ENCODE measurements at places on chromosomes 3 and 15. TPM values are rescaled to one million over a fixed set of nuclear protein-coding genes. Genes with fewer than 3 reads are reported as not detected.
A peak's percentile ranks its signal among the peaks of the same experiment; 100 is the strongest.

DNA sequence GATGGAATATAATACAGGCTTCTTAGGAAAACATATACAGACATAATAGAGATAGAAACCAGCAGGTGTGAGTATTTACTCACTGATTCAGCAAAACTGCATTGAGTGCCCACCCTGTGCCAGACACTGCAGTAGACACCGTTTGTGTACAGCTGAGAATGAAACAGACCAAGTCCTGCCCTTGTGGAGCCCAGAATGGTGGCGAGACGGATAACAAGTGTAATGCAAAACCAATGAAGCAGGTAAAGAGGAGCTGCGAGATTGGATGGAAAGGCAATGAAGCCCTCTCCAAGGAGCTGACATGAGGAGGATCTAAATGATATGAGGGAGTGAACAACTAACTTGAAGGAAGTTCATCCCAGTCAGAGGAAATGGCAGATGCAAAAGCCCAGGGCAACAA is 256.4 kb downstream of the MEX3B start:
- DNase-seq = no peak
- no peak overlapping the region for H3K4me3 ChIP-seq
- H3K36me3 ChIP-seq = no peaks in the 10 kb centered on the region
- no peak overlapping the region for H3K27ac ChIP-seq
- H3K27me3 ChIP-seq = no peaks in the 10 kb centered on the region
- H3K4me1 ChIP-seq = no peaks in the 10 kb centered on the region

- H3K4me1 ChIP-seq = no peaks in the 10 kb centered on the region
- no peak overlapping the region for H3K27ac ChIP-seq
- no peak for DNase-seq
- H3K4me3 ChIP-seq = no peak overlapping the region
- no peaks in the 10 kb centered on the region for H3K36me3 ChIP-seq
- H3K27me3 ChIP-seq = no peaks in the 10 kb centered on the region
Measured at GRCh38 chr3:153896197-153896596, 225.0 kb upstream of the ARHGEF26 start.

Gene GABRR3
- not detected for total RNA-seq

Gene LRRIQ4
- 0.35 TPM for total RNA-seq

GRCh38 chr3:25547943-25548674 is 116.6 kb downstream of the TOP2B start:
- no peak overlapping the region for H3K27ac ChIP-seq
- peaks cover 5% of the 10 kb centered on the region for H3K27me3 ChIP-seq
- H3K4me1 ChIP-seq = no peaks in the 10 kb centered on the region
- no peak overlapping the region for H3K4me3 ChIP-seq

Gene CCR8
- total RNA-seq = 47.6 TPM

GRCh38 chr15:63531586-63531985 is 27.2 kb downstream of the USP3 start:
- no peaks in the 10 kb centered on the region for H3K27me3 ChIP-seq
- peaks cover 14% of the 10 kb centered on the region for H3K36me3 ChIP-seq
- no peak overlapping the region for H3K27ac ChIP-seq
- peaks cover 30% of the 10 kb centered on the region for H3K4me1 ChIP-seq
- no peak overlapping the region for H3K4me3 ChIP-seq

- DNase-seq = no peak
- H3K27ac ChIP-seq = no peak overlapping the region
- no peaks in the 10 kb centered on the region for H3K27me3 ChIP-seq
- no peak overlapping the region for H3K4me3 ChIP-seq
- H3K36me3 ChIP-seq = peaks cover 4% of the 10 kb centered on the region
Measured at GRCh38 chr15:65908876-65909275, 39.6 kb downstream of the RAB11A start.

Gene PLSCR2
- not detected for total RNA-seq

GRCh38 chr3:111828530-111828929 is 30.5 kb upstream of the PHLDB2 start:
- DNase-seq = no peak
- H3K27ac ChIP-seq = no peak overlapping the region
- no peaks in the 10 kb centered on the region for H3K27me3 ChIP-seq
- peaks cover 16% of the 10 kb centered on the region for H3K4me1 ChIP-seq
- H3K4me3 ChIP-seq = no peak overlapping the region

DNA sequence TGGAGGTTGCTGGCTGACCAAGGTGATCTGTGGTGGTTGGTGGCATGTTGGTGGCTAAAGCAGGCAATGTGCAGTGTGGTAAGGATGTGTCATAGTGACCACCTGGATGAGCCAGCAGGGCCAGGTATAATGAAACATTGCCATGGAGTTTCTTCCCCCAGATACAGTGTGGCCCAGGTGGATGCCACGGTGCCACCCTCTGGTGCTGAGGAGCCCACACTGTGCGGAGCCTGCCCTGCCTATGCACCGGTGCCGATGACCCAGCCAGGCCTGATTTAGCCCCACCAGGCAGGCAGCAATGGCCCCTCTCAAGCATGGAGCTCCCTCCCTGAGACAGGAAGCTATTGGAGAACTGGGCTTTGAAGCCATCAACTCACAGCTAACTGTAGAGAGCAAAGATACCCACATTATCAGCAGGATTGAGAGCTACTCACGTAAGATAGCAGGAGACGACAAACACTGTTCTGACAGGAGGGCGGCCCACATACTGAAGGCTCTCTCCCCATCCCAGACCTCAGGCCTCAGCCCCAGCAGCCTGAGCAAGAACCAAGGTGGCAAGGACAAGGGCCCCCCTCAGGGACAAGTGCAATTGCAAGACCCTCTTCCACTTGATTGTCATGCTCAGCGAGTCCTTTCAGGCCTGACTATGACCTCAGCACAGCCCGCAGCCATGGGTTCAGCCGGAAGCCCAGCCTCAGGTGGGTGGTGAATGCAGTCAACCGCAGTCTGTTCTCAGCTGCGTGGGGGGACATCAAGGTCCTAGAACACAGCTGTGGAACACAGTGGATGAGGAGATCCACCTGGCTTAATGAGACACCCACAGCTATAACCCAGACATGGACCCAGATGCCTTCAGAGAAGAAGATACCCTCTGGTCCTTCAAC is 82.8 kb upstream of the CDV3 start:
- no peaks in the 10 kb centered on the region for H3K27me3 ChIP-seq
- peak; percentile 86 for DNase-seq
- peaks cover 60% of the 10 kb centered on the region for H3K4me1 ChIP-seq

GRCh38 chr3:114446600-114446999 is 152.8 kb downstream of the TIGIT start:
- H3K4me3 ChIP-seq = no peak overlapping the region
- H3K27ac ChIP-seq = no peak overlapping the region

DNA sequence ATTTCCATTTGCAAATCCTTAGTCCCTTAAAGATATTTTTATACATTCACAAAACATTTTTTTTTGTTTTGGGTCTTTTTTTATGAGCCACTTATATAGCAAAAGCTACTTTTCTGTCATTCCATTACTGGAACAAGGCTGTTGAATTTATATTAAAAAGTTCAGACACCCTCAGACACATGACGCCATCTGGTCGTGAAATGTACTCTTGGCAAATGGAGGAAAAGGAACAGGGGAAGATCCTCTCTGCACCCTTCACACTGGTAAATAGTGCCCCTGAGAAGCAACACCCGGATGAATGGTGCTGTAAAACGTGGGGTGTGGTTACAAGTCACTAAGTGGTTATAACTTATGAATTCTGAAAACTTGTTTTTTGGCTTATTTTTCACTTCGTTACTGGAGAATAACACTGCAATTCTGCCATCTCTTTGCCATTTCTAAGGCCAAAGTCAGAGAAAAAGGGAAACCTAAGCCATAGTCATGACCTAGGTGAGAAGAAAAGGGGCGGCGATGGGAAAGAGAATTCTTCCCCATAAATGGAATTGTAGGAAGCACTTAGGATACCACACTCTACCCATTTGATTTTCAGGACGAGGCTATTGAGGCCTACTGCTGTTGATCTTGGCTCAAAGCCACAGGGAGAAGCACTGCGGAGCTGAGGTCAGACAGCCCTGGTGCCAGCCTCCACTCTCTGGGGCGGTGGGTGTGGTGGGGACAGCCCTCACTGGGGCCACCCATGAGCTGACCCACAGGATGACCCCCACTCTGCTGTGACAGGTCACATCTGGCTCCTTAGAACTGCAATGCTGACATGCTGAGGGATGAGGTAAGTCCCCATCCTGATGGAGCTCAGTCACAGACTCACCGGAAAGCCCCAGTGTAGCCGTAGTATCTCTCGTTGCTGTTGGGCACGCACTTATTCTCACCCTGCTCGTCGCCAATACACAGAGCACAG is 21.9 kb downstream of the LTF start:
- H3K27ac ChIP-seq = no peak overlapping the region
- peaks cover 28% of the 10 kb centered on the region for H3K4me1 ChIP-seq
- H3K36me3 ChIP-seq = no peaks in the 10 kb centered on the region
- DNase-seq = no peak
- no peak overlapping the region for H3K4me3 ChIP-seq

DNA sequence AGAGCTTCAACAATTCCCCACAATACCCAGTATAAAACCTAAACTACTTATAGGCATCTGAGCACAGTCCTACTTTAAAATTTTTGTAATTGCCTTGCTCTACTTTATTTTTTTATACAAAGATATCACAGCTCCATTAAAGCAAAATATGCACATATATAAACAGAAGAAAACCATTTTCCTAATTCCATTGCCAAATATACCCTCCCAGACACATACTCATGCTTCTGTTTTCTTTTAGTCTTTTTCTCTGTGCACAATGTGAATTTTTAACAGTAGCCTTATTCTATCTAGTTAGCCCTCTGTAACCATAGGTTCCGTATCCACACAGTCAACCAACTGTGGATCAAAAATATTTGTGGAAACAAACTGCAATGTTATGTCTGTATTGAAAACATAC is 260.5 kb downstream of the SCAPER start:
- no peak overlapping the region for H3K4me3 ChIP-seq
- no peak overlapping the region for H3K27ac ChIP-seq
- no peaks in the 10 kb centered on the region for H3K27me3 ChIP-seq
- DNase-seq = no peak

Measured in activated CD8-positive, alpha-beta memory T cell treated with anti-CD3 and anti-CD28 coated beads, Interleukin-2, amount 10 ng/mL, durations not matched to agents 7 days and 5 days (primary cell).